Fibroblast of skin of abdomen (primary cell): ENCODE measurements at places on chromosomes 2 and 18.

DNA sequence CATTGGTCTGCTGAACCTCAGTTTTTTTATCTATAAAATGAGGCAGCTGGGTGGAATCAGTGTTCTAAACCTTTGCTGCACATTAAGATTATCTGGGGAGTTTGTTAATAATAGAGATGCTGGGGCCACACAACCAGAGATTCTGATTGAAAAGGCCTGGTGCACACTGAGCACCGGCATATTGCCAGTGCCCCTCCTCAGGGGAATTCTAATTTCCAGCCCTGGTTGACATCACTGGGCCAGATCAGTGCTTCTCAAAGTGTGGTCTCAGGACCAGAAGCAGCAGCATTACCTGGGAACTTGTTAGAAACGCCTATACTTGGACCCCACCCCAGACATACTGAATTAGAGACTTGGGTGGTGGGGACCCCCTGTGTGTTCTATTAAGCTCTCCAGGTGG, 112.5 kb downstream of the SETBP1 start:
- DNase-seq = no peak

DNA sequence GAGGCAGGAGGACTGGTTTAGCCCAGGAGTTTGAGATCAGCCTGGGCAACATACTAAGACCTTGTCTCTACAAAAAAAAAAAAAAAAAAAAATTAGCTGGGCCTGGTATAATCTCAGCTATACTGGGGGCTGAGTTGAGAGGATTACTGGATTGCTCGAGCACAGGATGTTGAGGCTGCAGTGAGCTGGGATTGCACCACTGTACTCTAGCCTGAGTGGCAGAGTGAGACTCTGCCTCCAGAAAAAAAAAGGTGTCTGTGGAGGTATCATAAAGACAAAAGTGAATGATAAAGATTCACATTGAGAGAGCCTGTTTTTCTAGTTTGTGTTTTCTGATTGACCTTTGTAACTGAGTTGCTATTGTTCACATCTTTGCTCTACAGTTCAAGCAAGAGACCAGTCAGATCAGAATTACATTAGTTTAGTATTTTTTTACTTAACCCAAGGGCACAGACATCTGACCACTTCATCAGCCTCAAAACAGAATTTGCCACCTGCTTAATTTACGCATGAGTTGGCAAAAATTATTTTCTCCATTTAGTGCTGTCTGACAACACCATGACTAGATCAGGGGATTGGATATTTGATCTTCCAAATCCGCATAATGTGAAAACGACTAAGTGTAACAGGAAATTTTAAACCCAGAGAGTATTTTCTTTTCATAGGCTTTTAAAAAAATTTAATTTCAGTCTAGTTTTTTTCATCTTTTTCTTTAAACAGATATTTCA, 271.0 kb downstream of the TGIF1 start:
- DNase-seq = no peak

DNA sequence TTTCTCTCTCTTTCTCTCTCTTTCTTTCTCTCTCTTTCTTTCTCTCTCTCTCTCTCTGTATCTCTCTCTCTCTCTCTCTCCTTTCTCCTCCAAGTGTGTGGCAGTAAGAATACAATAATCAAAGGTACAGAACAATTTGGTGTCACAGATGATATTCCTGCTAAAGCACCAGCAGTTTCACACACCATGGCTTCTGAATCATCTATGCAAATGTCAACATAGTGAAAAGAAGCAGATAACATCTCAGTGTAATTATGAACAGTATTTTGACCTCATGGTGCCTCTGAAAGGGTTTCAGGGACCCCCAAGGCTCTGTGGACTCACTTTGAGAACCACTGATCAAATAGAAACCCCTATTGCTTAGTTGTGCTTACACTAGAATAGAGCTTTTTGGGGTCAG, 38.5 kb upstream of the CSRNP3 start:
- DNase-seq = no peak

GRCh38 chr18:78741381-78742217, 238.0 kb upstream of the SALL3 start:
- no peak for DNase-seq

- DNase-seq = no peak
These were observed 445.0 kb downstream of the XIRP2 start for GRCh38 chr2:167333245-167333644.
